BJ (cell line): ENCODE measurements at places on chromosomes 16 and 17. TPM values are rescaled to one million over a fixed set of nuclear protein-coding genes. Genes with fewer than 3 reads are reported as not detected.

- no peak for DNase-seq
These were observed 1.8 kb downstream of the TUBB3 start for GRCh38 chr16:89924925-89925307.

- no peak for DNase-seq
These were observed 4.6 kb downstream of the IRF8 start for GRCh38 chr16:85903559-85903958.

GRCh38 chr17:56908001-56908542 is 5.8 kb downstream of the TRIM25 start:
- DNase-seq = no peak

- DNase-seq = no peak
These were observed 9.1 kb downstream of the TIMM22 start for GRCh38 chr17:1006054-1006453.

DNA sequence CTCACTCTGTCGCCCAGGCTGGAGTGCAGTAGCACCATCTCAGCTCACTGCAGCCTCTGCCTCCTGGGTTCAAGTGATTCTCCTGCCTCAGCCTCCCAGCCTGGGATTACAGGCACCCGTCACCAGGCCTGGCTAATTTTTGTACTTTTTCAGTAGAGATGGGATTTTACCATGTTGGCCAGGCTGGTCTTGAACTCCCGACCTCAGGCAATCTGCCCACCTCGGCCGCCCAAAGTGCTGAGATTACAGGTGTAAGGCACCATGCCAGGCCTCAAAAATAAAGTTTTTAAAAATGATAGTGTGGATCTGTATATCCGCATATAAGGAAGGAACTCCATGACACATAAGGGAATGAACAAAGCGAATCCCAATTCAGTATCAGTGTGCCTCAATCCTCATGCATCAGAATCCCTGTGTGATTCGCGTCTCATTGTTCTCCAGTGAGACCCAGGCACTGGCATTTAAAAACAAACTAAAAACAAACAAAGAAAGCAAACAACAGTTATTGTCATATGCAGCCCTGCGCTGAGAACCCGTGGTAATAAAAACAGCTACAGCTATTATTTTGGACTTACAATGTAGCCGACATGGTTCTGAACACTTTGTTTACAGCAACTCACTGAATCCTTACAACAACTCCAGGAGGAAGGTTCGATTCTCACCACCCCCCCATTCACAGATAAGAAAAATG is 54.1 kb upstream of the CREBBP start:
- DNase-seq = no peak

LRRC36 gene
- polyA plus RNA-seq = 0.06 TPM in 1 of 2 replicates, not detected in the other

DNA sequence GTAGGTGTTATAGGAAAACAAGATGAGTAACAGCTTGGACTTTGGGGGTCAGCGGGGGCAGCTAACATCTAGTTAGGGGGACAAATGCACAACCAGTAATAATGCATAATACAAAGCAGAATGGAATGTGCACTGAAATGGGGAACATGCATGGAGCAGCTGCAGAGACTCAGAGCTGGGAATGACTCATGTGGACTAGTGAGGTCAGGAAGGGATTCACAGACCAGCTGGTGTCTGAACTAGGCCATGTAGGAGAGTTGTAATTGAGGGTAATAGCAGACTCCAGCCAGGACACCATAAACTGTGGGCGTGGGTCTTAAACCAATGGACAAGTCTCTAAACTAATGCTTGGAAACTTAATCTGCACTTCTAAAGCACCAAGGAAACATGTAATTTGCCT is 176.8 kb upstream of the ASIC2 start:
- peak; percentile 40 for DNase-seq

EDC4 gene
- 19.9 and 27.4 TPM in 2 replicates for polyA plus RNA-seq

MT4 gene
- polyA plus RNA-seq = not detected in 2 replicates

DNA sequence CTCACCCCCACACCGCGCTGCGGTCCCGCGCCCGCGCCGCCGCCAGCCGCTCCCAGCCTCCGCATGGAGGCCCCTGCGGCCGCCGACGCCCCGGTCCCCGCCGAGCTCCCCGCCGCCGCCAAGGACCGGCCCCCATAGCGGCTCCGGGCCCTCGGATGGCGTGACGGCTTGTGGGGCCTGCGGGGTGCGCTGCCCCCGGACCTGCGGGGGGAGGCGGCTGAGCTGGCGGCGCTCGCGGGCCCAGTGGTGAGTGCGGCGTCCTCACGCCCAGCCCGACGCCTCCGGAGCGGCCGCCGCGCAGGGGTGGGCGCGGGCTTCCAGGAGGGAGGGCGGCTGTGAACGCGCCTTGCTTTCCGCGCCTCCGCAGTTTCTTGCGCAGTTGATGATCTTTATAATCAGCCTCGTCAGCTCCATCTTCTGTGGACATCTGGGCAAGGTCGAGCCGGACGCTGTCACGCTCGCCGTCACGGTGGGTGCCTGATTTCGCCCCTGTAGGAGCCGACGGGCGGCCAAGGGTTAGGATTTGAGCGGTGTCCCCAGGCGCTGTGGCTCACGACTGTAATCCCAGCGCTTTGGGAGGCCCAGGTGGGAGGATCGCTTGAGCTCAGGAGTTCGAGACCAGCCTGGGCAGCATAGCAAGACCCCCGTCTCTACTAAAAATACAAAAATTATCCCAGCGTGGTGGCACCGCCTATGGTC is 46.4 kb downstream of the SLC47A1 start:
- DNase-seq = no peak

CTRL gene
- polyA plus RNA-seq = 0.15 and 0.58 TPM in 2 replicates

DNA sequence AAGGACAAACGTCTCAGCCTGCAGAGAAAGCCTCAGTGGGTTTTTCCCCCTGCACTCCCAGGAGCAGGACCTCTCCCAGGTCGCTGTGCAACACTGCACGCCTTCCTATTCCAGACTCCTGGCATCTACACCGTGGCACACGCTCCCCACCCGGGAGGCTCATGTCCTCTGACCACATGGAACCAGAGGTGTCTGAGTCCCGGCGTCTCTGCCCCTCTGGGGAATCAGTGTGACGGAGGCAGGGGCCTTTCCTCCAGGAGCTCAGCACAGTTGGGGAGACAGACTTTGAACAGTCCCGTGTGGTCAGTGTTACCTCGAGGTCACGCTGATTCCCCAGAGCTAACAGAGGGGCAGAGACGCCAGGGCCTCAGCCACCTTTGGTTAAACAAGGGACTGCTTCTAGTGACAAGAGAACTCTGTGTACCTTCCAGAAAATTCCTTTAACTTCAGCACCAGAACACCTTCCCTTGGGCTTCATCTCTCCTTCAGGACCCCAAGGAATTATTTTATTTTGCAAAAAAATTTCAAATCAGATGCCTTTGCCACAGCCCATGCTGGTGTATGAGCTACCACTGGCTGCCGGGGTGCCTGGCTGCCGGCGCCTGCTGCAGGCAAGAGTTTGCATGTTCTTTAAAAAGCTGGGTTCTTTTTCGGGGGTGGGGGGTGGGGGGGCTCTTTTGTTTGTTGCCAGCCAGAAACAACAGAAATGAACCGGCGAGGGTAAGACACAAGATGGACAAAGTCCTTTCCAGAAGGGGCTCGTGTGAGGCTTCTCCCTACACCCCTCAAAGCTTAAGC is 6.6 kb downstream of the CANT1 start:
- no peak for DNase-seq
